HepG2 (cell line): ENCODE measurements at places on chromosomes 13 and 19. TPM values are rescaled to one million over a fixed set of nuclear protein-coding genes. Genes with fewer than 3 reads are reported as not detected.

- peak; percentile 91 for DNase-seq
These were observed 12.5 kb downstream of the PEAK3 start for GRCh38 chr19:2269244-2270156.

GRCh38 chr13:113110048-113110851 lies 4.7 kb downstream of the F7 start:
- no peak for DNase-seq

DNA sequence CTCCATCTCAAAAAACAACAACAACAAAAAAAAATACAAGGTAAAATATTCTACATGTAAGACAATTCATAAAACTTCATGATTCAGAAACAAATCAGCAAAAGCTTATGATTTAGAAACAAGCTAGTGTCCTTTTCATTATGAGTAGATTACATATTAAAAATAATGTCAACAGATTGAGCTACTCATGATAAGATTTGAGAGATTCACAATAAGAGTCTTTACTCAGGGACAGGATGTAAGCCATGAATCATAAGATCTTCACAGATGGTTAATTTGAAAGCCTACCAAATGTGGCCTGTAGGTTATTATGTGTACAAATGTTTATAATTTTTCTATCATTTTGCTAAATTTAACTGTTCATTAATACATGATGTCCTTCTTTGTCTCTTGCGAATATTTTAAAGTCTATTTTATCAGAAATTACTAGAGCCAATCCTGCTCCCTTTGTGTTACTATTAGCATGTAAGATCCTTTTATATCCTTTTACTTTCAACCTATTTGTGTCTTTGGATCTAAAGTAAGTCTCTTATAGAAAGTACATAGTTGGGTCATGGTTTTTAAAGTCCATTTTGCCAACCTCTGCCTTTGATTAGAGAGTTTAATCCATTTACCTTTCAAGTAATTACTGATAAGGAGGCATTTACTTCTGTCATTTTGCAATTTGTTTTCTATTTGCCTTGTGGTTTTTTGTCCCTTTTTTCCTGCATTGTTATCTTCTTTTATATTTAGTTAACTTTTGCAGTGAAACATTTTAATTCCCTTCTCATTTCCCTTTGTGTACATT lies 68.3 kb upstream of the RXFP2 start:
- no peak for DNase-seq

GRCh38 chr19:8451885-8452284 lies 7.1 kb downstream of the HNRNPM start:
- DNase-seq: peak; percentile 28

The DNASE2 gene
- polyA plus RNA-seq: 16.2 and 19.0 TPM in 2 replicates

- DNase-seq: peak; percentile 36
These were observed 90.1 kb downstream of the RGCC start for GRCh38 chr13:41547251-41548000.

The RUBCNL gene
- not detected in 2 replicates for polyA plus RNA-seq

DNA sequence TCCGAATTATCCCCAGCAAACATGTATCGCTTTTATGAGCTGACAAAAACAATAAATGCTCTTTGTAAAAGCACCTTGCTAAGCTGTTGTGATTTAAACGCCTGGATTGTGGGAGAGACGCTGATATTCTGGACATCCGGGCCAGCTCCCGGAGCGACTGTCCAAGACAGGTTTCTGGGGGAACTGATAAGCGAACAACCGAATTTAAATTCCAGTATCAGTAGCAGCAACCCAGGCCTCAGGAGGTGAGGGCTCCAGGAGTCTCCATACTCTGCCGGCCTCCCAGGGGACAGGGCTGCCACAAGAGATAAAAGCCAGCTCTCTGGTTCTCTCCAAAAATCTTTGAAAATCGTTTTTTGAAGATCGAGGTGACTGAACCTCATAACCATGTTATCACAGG lies 50.3 kb upstream of the VSTM2B start:
- DNase-seq: no peak

DNA sequence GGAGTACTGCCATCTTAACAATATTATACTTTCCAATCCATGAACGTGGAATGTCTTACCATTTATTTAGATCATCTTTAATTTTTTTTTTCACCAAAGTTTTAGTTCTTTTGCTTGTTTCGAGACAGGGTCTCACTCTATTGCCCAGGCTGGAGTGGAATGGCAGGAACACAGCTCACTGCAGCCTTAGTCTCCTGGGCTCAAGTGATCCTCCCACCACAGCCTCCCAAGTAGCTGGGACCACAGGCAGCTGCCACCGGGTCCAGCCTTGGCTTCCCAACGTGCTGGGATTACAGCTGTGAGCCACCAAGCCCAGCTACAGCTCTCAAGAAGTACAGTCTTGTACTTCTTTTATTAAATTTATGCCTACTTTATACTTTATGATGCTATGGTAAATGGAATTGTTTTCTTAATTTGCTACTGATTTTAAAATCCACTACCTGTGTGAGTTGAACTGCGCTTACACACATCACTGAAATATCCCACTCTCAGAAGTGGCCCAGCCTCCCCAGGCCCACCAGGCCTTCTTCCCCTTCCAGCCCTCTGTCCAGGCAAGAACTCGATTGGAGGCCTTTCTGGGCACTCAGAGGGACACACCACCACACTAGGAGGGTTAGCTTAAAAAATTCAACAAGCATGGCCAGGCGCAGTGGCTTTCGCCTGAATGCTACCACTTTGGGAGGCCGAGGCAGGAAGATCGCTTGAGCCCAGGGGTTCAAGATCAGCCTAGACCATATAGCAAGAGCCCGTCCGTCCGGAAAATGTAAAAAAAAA lies 1.0 kb upstream of the PGLS start:
- DNase-seq: no peak

- no peak for DNase-seq
These were observed 4.9 kb downstream of the UCHL3 start for GRCh38 chr13:75554464-75554863.

The GJA3 gene
- 0.01 and 0.04 TPM in 2 replicates for polyA plus RNA-seq

The SIGLEC8 gene
- not detected in 2 replicates for polyA plus RNA-seq

The KASH5 gene
- not detected in 2 replicates for polyA plus RNA-seq

- no peak for DNase-seq
These were observed 1707.9 kb upstream of the PRR20A start for GRCh38 chr13:55432814-55433213.

DNA sequence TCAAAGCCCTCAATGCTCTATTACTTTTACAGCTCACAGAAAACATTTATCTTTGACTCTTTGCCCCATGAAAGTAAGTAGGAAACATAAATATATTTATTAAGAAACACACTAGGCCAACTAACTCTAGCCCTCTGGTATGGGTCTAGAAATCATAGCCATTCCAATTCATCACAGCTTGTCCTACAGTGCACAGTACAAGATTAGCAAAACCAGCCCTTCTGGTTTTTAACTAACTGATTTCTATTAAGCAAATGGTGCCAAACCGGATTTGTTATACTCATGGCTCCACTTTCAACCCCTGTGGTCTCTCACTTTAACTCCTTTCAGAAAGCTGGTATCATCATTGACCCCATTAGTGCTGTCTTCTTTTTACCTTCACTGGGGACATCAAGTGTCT lies 5.6 kb upstream of the LRRC63 start:
- no peak for DNase-seq
